ENCODE measurements at places on chromosomes 7 and 10.

- no peak for DNase-seq
These were observed 111.7 kb upstream of the COBL start for GRCh38 chr7:51428217-51428887.

DNA sequence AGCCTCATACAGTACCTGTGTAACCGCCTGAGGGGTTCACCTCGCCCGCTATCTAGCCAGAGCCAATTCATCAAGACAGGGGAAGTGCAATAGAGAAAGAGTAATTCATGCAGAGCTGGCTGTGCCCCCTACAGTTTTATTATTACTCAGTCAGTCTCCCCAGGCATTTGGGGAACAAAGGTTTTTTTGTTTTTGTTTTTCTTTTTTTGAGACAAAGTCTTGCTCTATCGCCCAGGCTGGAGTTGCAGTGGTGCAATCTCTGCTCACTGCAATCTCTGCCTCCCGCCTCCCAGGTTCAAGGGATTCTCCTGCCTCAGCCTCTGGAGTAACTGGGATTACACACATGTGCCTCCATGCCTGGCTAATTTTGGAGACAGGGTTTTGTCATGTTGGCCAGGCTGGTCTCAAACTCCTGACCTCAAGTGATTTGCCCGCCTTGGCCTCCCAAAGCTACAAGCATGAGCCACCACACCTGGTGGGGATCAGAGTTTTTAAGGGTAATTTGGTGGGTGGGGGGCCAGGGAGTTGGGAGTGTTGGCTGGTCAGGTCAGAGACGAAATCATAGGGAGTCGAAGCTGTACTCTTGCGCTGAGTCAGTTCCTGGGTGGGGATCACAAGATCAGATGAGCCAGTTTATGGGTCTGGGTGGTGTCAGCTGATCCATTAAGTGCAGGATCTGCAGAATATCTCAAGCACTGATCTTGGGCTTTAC, 116.5 kb downstream of the MARCHF5 start:
- no peak for DNase-seq

DNA sequence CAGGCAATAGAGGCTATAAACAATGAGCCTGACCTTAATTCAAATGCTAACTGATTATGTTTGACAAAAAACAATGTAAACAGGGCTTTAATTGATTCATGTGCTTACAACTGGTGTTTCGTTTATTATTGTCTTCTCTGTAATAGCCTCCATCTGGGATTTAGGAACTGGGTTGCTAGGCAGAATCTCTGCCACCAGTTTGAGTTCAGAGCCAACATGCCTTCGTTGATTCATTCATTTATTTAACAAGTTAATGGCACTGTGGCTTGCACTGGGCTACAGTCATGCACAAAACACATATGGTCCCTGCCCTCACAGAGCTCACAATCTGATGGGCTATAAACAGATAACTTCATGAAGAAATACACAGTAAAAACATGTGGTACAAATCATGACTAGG, 19.6 kb upstream of the CDHR3 start:
- DNase-seq, result no peak

DNA sequence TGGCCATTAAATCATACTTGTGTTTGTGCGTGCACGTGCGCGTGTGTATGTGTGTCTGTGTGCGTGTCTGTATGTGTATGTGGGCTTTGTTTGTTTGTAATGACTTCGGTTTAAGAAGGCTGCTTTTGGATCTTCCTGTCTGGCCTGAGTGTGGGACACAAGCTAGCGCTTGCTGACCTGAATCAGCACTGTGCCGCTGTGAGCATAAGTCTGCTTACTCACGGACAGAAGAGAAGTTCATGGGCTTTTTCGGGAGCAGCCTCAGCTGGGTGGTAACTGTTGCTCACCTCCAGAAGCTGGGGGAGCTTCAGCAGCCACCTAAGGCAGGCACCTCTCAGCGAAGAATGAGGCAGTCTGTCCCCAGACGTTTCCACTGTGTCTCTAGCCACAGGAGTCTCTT, 56.1 kb upstream of the TRUB1 start:
- no peak for DNase-seq

DNA sequence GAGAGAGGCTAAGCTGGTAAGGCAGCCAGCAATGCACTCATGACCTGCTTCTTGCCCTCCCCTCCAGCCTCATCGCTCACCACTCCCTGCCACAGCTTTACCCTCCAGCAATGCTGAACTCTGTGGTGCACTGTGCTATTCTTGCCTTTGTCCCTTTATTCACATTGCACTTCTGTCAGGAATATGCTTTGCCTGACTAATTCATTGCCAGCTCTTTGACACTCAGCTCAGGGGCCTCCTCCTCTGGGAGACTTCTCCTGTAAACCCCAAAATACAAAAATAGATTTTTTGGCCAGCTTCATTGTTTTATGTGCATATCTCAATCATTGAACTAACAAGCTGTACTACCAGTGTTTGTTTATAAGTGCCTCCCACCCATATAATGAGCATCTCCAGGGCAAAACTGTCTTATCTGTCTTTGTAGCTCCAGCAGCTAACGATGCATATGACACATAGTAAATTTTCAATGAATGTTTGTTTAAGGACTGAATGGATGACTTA, 8.2 kb downstream of the CNNM1 start:
- DNase-seq, result no peak

DNA sequence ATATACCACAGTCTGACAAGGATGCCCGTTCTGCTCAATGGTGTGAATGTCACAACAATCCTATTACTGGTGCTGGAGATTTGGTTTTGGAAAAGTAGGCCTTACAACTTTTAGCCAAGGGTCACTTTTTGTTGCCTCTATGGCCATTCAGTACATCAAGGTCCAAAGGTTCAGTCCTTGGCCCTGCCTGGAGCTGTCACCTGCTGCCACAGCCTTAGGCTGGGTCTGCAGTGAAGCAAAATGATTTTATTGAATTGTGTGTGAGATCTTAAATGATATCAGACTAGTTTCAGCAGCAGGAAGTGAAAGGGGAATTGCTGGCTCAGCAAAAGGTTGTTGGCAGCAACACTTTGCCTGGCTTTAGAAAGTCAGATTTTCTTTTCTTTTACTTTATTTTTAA, 427.6 kb downstream of the THSD7A start:
- no peak for DNase-seq

DNA sequence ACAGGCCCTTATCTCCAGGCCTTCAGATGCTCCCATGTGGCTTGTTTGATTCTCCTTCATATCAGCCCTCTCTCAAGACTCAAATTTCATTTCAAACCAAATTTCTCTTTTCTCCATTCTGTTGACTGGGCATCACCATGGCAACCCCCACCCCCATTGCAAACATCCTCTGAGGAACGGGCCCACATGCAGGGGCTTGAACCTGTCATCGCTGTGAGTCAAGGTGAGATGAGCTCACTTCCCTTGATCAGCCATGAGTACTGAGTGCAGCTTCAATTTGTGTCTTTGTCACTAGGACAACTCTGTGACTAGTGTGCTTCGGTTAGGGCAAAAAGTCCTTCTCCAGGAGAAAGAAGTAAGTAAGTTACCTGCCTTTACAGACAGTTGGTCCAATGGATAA, 41.9 kb downstream of the CALML3 start:
- no peak for DNase-seq

GRCh38 chr10:60967854-60968484, 24.0 kb upstream of the RHOBTB1 start:
- no peak for DNase-seq

- no peak for DNase-seq
These were observed 136.4 kb upstream of the FGFR2 start for GRCh38 chr10:121734589-121735045.

GRCh38 chr10:129599160-129599559, 132.1 kb downstream of the MGMT start:
- no peak for DNase-seq

DNA sequence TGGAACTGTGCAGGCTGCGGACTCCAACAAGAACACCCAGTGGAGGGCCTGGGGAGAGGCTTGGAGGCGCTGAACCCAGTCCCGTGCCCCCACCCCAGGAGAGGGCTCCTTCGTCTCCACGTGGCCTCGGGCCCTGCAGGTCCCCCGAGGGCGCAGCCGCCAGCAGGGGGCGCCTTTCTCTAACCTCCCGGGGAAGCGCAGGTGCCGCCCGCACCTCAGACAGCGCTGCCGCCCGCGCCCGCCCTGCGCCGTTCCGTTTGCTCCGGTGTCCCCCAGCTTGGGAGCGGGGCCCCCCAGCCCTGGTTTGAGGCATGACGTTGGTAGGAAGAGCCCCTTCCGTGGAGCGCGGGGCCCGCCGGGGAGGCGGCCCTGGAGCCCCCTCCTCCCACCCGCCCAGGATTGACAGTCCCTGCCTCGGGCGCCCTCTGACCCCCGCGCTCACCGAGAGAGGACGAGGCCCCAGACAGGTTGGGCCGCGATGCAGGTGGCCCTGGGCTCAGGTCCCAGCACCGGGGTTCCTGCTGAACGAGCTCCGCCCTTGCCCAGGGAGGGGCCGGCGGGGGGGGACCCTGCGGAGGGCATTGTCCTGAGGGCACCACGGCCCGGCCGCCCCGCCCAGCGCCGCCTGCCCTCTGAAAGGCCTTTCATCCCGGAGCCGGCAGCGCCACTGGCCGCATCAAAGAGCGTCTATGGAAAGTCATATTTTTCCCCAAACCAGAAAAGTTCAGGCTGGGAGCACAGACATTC, 42.8 kb downstream of the FOXL3 start:
- no peak for DNase-seq

DNA sequence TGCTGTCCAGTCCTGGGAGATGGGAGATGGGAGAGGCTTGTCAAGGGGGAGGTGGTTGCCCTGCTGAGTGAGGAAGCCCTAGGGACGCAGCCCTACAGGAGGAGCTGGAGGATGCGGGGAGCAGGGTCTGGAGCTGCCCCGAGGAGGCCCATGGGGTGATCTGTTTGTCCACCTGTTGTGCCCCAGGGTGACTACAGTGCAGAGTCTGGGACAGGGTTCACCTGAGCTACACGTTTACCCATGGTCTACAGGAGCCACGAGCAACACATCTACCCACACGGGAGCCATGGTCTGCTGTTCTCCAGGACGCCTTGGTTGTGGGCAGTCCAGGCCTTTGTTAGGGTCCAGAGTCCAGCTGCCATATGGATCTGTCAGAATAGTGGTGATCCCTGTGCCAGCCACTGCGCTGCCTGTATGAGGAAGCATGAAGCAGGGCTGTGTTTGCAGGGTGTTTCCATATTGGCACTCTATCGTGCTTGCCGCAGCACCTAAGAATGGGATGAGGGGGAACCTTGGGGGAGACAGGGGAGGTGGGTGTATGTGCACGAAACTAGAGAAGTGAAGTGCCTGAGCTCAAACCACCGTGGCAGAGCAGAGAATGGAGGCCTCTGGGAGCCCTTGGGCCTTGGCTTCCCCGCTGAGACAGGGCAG, 23.7 kb downstream of the ZNF775 start:
- DNase-seq, result no peak

DNA sequence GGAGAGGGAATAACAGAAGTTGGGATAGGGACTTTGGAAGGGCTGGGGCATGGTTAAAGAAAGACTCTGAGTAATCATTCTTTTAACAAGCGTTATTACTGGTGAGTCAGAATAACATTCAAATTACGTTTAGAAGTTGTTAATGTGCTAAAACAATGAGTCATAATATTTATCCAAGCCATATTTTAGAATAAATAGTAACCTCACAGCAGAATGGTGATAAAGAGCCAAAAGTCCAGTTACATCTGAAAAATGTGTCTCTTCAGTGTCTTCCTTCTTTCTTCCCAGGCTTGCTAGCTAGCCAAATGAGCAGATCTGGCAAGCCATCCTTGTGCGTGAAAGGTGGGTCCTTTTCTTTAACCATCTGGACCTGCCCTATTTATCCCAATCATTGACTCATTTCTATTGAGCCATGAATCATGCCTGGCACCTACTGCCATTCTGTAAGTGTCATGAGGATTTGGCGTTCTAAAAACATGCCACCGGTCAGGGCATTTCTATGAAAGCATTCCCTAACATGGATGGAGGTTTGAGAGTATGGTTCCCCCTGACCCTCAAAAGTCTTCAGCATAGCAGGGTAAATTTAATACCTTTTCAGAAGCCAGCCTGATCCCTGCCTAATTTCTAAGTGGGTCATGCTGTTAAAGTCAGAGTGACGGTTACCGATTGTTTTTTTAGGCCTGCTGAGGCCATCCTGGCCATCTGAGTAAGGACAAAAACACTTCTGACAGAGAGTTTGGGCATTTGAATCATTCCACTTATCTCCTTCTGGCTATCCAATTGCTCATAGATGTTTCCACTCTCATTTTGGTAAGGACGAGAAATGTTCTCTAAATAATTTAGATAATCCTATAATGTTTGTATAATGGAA, 26.9 kb downstream of the MYPN start:
- peak; percentile 42 for DNase-seq

DNA sequence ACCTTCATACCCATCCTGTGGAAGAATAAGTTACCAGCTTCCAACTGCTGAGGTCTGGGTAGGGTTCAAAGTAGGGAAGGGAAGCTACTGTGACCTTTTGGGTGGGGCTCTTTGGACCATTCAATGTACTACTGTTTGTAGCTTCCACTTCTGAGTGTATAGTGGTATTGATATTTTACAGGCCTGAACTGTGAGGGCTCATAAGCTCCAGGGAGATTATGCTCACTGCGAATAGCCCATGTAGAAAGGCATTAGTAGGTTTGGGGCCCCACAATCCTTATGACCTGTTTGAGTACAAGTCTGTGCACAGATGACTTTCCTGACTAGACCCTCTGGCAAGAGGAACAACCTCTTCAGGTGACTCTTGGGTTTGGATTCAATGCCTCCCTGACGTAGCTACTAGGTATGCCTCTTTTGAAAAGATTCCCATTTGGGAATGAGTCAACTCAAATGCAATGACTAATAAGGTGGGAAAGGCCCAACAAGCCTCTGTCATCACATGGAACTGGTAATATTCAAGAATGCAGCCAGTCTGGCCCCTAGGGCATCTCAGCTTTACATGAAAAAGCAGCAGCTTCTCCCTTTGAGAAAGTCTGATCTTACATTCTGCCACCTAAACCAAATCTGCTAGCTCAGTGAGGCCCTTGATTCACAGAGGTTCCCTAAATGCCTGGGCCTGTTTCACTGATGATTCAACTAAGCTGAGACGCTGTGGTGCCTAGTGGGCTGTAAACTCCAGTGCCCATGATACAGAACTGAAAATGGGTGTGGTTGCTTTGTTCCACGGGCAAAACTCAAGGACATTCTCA, 79.8 kb downstream of the ABI1 start:
- DNase-seq, result peak; percentile 42

- no peak for DNase-seq
These were observed 584.6 kb downstream of the CNTNAP2 start for GRCh38 chr7:146701166-146701565.

DNA sequence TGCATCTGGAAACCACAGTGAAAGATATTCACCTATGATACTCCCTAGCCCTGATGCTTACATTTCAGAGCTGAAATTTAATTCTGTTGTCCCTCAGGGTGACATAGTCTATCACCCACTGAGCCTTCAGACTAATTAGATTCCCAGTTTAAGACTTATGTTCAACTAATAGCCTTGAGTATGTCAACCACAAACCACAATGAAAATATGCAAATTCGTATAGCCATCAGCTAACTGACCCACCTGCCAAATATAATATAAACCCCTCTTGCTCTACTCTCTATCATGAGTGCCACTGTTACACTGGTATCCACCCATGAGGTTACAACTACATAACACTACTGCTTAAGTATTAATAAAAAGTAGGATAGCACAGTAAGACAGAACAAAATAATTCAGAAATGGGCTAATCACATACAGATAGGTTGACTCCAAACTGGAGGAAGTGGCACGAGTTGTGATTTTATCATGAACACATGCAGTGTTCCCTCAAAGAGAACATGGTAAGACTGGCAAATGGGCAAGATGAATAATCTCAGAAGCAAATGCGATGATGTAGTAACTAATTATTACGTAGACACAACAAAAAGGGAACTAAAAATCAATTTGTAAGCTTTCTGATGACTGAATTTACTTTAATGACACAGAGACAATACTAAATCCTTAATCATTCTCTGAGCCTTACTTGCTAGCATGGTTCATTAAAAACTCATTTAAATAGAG, 290.6 kb downstream of the PARD3 start:
- no peak for DNase-seq

- DNase-seq, result no peak
These were observed 631.3 kb downstream of the PHTF2 start for GRCh38 chr7:78429878-78430277.

Measured in fibroblast of the conjunctiva (primary cell).